ENCODE measurements at places on chromosomes 4 and X. TPM values are rescaled to one million over a fixed set of nuclear protein-coding genes. Genes with fewer than 3 reads are reported as not detected.
A peak's percentile ranks its signal among the peaks of the same experiment; 100 is the strongest.

The TXK gene
- 1.8 TPM for total RNA-seq

The ZNF157 gene
- total RNA-seq = 0.25 TPM

The GUCY1A1 gene
- not detected for total RNA-seq

The GABRG1 gene
- total RNA-seq = not detected

The PRDM8 gene
- total RNA-seq = 1.1 TPM

The MAOA gene
- total RNA-seq = 207 TPM

The GPC3 gene
- total RNA-seq = 0.25 TPM

The PABPC5 gene
- total RNA-seq = not detected

The HPGD gene
- total RNA-seq = 0.48 TPM

The FAM53A gene
- total RNA-seq = 2.7 TPM

The SLBP gene
- 125 TPM for total RNA-seq

DNA sequence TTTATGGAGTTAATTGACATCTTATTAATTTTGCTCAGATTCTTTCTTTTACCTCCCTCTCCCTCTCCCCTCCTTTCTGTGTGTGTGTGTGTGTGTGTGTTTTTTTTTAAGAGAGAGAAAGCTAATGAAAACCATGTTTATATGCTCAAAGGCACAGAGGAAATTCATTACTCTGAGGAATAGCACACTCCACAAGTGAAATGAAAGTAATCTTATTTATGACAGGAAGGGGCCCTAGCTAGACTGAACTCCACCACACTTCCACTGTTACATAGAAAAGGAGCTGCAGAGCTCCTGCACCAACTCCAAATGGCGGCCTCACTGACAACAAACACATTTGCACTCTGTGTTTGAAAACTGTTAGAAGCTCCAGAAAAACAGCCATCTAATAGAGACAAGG is 150.6 kb downstream of the RASL11B start:
- H3K27ac ChIP-seq = peak overlapping the region; percentile 78
- no peak for DNase-seq
- H3K27me3 ChIP-seq = no peaks in the 10 kb centered on the region
- H3K4me3 ChIP-seq = peak overlapping the region; percentile 65

DNA sequence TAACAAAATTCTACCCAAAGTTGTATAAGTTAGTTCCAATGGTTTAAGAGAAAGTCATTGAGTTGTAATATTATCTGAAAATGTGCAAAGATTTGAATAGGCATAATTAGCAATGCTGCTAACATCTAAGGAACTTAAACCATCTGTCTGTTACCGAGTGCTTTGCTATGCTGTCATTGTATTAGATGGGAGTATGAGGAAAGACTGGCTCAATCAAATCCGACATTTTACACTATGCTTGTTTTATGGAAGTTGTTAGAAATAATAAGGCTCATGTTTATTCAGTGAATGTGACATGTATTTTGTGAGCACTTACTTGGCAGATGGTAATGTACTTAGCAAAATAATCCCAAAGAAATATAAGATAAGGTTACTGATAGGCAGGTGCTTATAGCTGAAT is 1715.1 kb downstream of the PCDH7 start:
- H3K27me3 ChIP-seq = no peaks in the 10 kb centered on the region
- no peak overlapping the region for H3K4me3 ChIP-seq
- DNase-seq = no peak
- no peaks in the 10 kb centered on the region for H3K36me3 ChIP-seq
- H3K4me1 ChIP-seq = no peaks in the 10 kb centered on the region

DNA sequence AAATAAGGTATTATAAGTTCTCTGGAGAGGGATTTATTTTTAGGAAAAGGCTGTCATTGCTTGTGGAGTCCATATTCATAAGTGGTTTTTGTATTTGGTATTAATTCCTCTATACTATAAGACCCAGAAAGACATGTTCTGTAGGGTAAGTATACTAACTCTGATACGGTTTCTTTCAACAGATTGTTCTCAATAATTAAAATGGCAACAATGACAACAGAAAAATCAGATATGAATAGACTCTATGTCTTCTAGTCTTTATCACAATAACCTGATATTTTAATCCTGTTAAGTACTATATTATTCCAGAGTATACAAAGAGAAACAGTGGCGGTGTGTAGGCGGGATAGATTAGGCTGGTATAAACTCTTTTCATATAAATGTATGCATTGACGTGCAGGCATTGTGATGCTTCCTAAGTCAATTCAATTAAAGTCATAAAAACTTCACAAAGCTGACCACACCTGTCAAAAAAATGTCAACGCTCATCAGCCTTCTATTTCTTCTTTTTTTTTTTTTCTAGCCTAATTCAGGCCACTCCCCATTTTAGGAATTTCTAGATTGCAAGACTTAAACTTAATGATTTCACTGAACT is 150.4 kb downstream of the TRIML1 start:
- no peak for DNase-seq
- no peak overlapping the region for H3K27ac ChIP-seq
- no peaks in the 10 kb centered on the region for H3K4me1 ChIP-seq
- no peak overlapping the region for H3K4me3 ChIP-seq

DNA sequence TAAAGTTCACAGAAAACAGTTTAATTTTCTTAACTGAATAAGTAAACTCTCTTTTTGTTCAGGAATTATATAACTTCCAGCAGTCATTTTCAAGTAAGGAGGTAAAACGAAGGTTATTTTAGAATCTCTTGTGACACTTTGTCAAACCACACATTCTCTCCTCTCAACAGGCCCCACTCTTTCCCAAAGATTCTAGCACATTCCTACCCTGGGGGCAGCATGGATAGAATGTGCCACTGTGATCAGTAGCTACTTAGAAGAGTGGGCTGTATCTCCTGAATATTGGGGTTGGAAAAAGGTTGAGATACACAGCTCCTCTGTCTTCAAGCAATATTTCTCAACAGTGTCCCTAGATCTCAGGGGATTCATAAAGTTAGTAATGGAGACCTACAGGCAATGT is 157.6 kb downstream of the EMCN start:
- H3K4me3 ChIP-seq = no peak overlapping the region
- no peak for DNase-seq
- H3K27me3 ChIP-seq = peaks cover 4% of the 10 kb centered on the region
- H3K27ac ChIP-seq = no peak overlapping the region
- no peaks in the 10 kb centered on the region for H3K36me3 ChIP-seq

- peaks cover 18% of the 10 kb centered on the region for H3K4me1 ChIP-seq
- H3K4me3 ChIP-seq = no peak overlapping the region
- peak overlapping the region; percentile 71 for H3K27ac ChIP-seq
- no peak for DNase-seq
- H3K36me3 ChIP-seq = no peaks in the 10 kb centered on the region
Measured at GRCh38 chr4:89539374-89539773, 231.8 kb upstream of the GPRIN3 start.

DNA sequence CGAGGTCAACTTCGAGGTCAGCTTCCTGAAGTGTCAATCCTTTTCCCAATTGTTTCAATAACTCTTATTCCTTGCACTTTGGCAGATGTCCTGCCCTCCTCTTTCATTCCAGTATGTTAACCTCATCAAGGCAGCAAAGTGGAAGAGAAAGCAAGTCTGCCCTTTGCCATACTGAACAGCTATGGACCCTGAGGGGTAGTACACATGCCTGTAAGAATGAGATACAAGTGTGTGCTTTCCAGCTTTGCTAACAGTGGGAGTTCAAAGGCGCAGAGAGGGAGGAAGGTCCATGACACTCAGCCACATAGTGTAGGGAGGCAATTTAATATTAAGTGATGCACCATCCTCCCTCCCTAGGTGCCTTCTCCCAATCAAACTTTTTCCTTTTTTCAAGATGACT is 96.4 kb upstream of the ZCCHC13 start:
- DNase-seq = no peak
- H3K27me3 ChIP-seq = no peaks in the 10 kb centered on the region
- H3K27ac ChIP-seq = no peak overlapping the region
- H3K4me1 ChIP-seq = no peaks in the 10 kb centered on the region
- no peak overlapping the region for H3K4me3 ChIP-seq
- H3K36me3 ChIP-seq = peaks cover 19% of the 10 kb centered on the region

GRCh38 chrX:153349952-153350351 is 16.0 kb downstream of the ZNF275 start:
- peaks cover 31% of the 10 kb centered on the region for H3K36me3 ChIP-seq
- H3K4me3 ChIP-seq = no peak overlapping the region
- no peaks in the 10 kb centered on the region for H3K27me3 ChIP-seq
- peaks cover under 1% of the 10 kb centered on the region for H3K4me1 ChIP-seq

GRCh38 chr4:2393353-2394270 is 24.8 kb downstream of the ZFYVE28 start:
- H3K36me3 ChIP-seq = no peaks in the 10 kb centered on the region
- no peak overlapping the region for H3K4me3 ChIP-seq
- peaks cover 18% of the 10 kb centered on the region for H3K27me3 ChIP-seq
- peaks cover 12% of the 10 kb centered on the region for H3K4me1 ChIP-seq
- H3K27ac ChIP-seq = no peak overlapping the region
- DNase-seq = no peak

GRCh38 chr4:122787940-122788339 is 38.7 kb upstream of the FGF2 start:
- no peak overlapping the region for H3K27ac ChIP-seq
- no peak for DNase-seq
- no peaks in the 10 kb centered on the region for H3K36me3 ChIP-seq

DNA sequence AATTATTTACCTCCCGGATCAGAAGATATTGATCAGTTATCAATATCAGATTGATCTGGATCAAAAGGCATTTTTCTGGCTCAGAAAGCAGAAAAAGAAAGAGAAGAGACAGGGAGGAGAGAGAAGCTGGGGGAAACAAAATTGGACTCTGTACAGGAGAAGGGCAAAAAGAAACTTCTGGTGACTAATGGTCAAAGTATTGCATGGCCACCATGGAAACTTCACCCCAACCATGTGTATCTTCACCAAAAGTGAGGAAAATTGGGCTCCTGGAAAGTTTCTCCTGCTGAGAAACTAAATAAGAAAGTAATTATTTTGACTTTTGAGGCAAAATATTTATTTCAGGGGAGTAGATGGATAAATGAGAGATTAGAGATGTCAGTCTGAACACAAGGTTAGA is 33.9 kb downstream of the RNF150 start:
- no peaks in the 10 kb centered on the region for H3K27me3 ChIP-seq
- no peak overlapping the region for H3K4me3 ChIP-seq
- no peak overlapping the region for H3K27ac ChIP-seq

- DNase-seq = no peak
- H3K36me3 ChIP-seq = no peaks in the 10 kb centered on the region
- H3K27ac ChIP-seq = no peak overlapping the region
- no peaks in the 10 kb centered on the region for H3K4me1 ChIP-seq
Measured at GRCh38 chr4:100421361-100421978, 96.4 kb downstream of the EMCN start.

Measured in activated T-helper 2 cell treated with anti-CD3 and anti-CD28 coated beads, Interferon-gamma antibody, Interleukin-2, Interleukin-4, amounts not matched to agents 10 μg/mL and 5 μg/mL and 100 μg/mL, durations not matched to agents 14 hours and 24 hours and 36 hours (primary cell).